Activated T-helper 1 cell treated with anti-CD3 and anti-CD28 coated beads, Interleukin-2, amount 50 U/mL, for 16 hours (primary cell): ENCODE measurements at places on chromosomes 7 and 10.
A peak's percentile ranks its signal among the peaks of the same experiment; 100 is the strongest.

DNA sequence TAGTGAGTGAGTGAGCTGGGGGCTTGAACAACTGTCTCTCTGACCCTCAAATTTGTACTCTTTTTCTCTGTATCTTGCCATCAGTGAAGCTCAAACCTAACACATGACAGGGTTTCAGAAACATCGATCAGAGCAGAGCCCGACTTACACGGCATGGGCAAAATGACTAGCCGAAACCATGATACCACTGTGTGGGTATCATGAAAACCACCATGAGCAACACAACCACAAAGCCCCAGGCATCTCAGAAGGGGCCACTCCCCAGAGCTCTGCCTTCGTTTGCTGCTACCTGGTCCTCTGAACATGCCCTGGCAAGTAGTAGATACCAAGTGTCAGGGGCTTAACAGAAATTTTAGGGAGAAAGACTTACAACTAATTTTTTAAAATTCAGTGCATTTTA is 308.5 kb downstream of the WDR11 start:
- no peak for DNase-seq

GRCh38 chr7:128954830-128955802 is 17.4 kb downstream of the IRF5 start:
- no peak for DNase-seq

DNA sequence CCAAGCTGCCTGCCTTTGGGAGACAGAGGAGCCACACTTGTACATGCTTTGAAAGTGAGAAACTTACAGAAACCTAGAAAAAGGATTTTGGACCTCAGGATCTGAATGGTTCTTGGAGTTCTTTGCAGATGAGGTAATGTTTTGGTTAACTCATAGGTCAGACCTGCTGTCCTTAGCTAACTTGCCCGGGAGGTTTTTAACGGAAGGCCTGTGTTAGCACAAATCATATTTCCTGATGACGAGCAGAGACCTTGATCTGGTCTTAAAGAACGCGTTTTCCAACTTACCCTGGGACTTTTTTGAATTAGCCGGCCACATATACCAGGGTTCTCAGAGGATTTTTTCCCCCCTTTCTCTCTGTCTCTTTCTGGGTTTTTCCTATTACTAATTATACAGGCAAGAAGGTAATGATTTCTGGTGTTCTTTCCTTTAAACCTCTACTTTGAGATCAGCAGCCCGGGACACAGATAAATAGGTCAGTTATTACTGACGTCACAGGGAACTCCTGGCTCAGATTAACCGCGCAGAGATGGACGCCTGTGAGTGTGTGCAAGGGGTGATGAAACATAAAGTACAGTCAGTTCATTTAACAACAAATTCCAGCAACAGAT is 101.7 kb upstream of the KLF6 start:
- no peak for DNase-seq

GRCh38 chr10:11742009-11742778 is at the start of gene ECHDC3:
Gene ECHDC3 (plus strand): TSS chr10:11742382. CDS start chr10:11742577, 195 bp downstream.
- DNase-seq, result peak; percentile 23

DNA sequence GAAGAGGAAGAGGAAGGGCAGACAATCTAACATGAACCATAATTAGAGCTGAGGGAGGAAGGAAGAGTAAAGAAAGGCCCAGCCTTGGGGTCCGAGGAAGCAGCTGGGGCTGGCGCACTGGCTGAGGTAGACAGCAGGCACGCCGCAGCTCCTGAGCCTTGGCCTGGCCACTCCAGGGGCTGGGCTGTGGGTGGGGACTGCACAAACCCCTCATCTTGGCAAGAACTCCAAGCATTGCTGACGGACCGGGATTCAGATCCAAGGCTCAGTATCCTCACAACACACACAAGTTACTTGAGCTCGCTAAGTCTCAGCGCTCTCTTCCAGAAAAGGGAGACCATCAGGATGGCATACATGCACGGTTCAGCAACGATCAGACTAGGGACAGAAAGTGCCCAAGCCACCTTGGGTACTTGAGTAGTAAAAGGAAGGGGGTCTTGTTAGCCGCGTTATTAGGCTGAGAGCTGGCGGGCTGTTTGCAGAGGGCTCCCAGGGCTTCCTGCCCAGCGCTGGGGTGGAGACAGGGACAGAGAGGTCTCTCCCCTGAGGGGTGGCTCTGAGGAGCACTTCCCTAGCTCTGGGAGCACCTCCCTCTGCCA is 4.5 kb downstream of the TNS3 start:
- DNase-seq, result no peak

DNA sequence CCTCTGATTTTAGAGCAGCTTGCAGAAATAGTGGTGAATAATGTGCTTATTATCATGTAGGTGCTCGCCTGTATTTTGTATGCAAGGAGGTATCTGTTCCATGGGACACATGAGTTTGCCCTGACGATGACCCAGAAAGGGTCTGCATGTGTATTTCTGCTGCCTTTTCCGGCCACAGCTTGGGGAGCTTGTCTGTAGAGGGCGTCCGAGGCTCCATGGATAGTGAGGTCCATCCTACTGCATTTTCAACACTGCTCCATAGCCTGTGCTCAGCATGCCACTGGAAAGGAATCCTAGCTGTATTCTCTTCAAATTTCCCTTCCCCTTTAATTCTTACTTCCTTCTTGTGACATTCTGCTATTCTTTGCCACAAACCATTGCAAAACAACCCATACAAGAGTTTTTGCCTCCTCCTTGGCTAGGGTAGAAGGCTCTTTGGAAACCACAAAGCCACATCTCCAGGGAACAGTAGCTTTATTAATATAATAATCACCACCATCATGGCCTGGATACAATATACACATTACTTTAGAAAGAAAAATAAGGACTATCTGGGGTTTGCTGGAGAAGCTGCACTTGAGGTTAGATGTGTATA is 127.7 kb downstream of the DYNC1I1 start:
- DNase-seq, result no peak

GRCh38 chr10:132508581-132509443 is 28.8 kb upstream of the INPP5A start:
- DNase-seq, result no peak

DNA sequence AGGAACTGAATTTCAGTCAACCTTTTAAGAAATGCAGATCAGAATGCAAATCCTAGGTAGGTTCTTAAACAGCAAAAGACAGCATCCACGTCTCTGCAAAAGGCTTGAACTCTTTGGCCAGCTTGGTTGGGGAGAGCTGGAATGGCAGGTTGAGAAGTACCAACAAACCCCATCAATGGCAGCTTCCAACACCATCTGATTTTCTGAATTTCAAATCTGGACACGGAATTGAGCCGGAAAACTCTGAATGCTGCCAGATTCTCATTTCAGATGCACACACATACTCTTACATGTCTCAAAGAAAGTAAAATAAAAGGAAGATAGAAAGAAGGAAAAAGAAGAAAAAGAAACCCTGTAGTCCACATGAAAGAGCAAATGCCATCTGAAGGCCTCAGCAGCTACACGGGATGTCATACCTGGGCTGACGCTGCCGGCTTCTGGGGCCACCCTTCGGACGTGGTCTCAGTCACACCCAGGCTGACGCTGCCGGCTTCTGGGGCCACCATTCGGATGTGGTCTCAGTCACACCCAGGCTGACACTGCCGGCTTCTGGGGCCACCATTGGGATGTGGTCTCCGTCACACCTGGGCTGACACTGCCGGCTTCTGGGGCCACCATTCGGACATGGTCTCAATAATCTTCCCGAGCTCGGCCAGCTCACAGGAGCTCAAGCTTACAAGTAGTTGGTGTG is 165.3 kb downstream of the PTPRN2 start:
- DNase-seq, result no peak

DNA sequence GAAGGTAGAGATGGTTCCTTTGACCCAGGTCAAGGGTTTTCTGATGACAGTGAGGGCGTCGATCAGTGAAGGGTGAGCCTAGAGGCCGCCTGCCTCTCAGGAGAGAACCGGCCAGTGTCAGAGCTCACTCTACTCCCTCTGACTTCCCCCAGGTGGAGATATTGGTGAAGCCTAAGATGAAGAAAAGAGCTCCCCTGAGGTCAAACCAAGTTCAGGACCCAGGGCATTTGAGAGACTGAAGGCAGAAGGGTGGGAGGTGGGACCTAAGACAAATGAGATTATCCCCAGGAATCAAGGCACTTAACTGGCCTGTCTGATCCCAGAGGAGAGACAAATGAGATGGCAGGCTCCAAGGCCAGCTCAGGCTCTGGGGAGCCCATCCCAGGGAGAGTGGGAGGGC is 104.7 kb downstream of the CDH23 start:
- no peak for DNase-seq

- no peak for DNase-seq
Measured at GRCh38 chr7:122858320-122858719, 27.9 kb downstream of the CADPS2 start.

DNA sequence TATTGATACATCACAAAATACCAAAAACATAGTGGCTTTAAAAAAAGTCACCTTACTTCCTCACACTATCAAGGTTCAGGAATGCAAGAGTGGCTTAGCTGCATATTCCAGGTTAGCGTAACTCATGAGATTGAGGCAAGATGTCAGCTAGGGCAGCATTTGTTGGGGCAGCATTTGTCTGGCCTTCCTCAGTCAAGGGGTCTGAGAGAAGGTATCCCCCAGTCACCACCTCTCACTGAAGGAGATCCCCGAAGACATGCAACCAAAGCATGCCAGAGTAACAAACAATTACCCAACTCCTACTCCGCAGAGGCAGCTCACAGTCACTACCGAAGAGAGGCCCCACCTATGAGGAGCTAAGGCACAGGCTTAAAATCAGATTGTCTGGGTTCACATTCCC is 48.4 kb downstream of the C10orf71 start:
- DNase-seq, result no peak

- no peak for DNase-seq
Measured at GRCh38 chr10:131849591-131850382, 51.0 kb upstream of the PPP2R2D start.

GRCh38 chr10:69501657-69502056 is 50.4 kb downstream of the TSPAN15 start:
- DNase-seq, result no peak
